Smooth muscle cell of the brain vasculature (primary cell): ENCODE measurements at places on chromosomes 6 and 20.

DNA sequence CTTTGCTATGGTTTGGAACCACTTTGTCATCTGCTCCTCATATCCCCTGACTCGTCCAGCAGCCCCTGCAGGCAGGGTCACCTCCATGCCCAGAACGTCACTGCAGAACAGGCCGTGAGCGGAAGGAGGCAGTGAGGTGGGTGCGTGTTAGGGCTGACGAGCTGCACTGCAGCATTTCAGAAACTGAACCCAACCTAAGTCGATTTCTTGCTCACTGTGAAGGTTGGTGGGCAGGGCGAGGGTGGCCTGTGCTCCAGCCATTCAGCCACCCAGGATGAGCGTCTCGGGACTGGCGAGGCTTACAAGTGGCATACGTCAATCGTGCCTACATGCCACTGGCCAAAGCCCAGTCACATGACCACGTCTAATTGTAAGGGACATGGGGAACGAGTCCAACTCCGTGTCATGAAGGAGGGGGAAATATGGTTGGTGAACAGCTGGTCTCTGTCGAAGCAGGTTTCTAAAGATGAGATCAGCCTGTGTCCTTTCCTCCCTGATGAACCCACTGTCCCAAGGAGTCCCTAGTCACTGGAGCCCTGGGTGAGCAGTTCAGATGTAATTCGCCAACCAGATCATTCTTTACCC, 289.1 kb downstream of the TAF4 start:
- DNase-seq = no peak

- DNase-seq = no peak
These were observed at the start of gene HMGCLL1 for GRCh38 chr6:55578537-55579363. Gene HMGCLL1, minus strand, starts transcription at chr6:55579192. Its CDS starts 137 bp downstream, at chr6:55579055.

GRCh38 chr20:57583289-57584257, 22.7 kb downstream of the PCK1 start:
- no peak for DNase-seq

GRCh38 chr20:47377122-47377722, 20.7 kb upstream of the ZMYND8 start:
- DNase-seq = no peak

GRCh38 chr20:54347166-54347833, 128.1 kb upstream of the DOK5 start:
- DNase-seq = no peak

- DNase-seq = no peak
These were observed 343.8 kb downstream of the SYNE1 start for GRCh38 chr6:152293404-152293803.

DNA sequence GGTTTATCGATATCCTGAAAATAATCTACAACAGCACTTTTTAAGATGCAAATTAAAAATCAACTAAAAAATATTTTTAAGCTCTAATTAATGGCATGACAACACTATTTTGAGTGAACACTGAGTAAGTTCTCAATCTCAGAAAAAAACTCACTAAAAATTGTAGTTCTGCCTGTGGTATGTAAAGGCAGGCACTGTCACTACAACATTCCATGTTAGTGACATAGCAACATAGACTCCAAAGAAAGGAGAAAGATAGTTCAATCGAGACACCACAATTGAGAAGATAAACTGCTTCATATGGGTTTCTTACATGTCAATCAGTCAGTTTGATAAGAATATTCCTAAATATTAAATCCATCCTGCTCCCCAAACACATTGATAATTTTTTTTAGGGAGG, 38.0 kb downstream of the COL12A1 start:
- DNase-seq = no peak

GRCh38 chr6:106446287-106446885, 85.9 kb downstream of the CRYBG1 start:
- DNase-seq = no peak

- no peak for DNase-seq
These were observed 78.2 kb downstream of the TOX2 start for GRCh38 chr20:43992885-43993284.

DNA sequence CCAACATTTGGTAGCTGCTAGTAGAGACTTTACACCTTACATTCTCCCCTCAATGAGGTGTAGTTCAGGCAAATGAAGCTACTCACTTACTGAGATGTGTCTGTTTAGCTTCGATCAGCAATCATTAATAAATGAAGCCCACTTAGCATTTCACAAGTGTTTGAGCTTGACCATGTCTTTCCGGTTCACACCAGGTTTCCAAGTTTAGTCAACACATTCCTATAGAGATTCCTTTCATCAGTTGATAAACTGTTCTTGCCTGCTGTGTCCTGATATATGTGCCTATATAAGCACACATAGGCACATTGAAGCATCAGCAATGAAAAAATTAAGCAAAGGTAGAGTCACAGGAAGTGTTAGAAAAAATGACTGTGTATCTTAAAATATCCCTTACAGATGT, 150.0 kb downstream of the BTBD3 start:
- DNase-seq = no peak

GRCh38 chr6:67736161-67736560, 898.9 kb upstream of the ADGRB3 start:
- DNase-seq = no peak

DNA sequence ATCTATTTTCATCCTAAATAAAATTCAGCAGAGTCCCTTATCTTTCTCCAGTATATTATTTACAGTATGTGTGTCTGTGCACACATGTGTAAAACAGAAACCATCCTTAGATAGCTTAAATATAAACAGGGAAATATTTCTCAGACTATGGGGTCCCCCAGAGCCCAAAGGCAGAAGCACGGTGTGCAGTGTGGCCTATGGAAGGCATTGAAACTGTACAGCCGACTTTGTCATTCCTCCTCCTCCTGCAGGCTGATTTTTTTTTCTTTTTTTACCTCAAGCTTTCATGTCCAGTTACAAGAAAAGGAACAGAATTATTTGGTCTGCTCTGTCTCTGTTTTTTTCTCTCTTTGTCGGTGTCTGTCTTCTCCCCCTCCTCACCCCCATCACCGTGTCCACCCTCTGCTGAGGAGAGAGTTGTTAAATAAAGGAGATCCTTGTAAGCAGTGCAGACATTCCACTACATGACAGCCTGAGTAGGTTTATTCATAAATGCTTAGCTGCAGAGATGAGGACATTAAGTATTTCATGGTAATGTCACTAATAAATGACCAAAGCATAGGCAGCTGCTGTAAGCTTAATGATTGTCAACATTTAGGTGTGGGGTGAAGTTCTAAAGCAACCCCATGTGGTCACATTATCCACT, 31.8 kb upstream of the SLC35D3 start:
- DNase-seq = no peak

GRCh38 chr20:53995949-53996348, 74.4 kb downstream of the BCAS1 start:
- no peak for DNase-seq

- no peak for DNase-seq
These were observed 337.8 kb downstream of the BTBD3 start for GRCh38 chr20:12255461-12255970.

GRCh38 chr6:116265041-116265829, 11.4 kb upstream of the TSPYL4 start:
- DNase-seq = no peak

- DNase-seq = no peak
These were observed 1.4 kb downstream of the BTN1A1 start for GRCh38 chr6:26501482-26501986.

GRCh38 chr20:17782768-17783167, 83.0 kb downstream of the BANF2 start:
- no peak for DNase-seq

- no peak for DNase-seq
These were observed 34.6 kb downstream of the CYP24A1 start for GRCh38 chr20:54139188-54139587.

DNA sequence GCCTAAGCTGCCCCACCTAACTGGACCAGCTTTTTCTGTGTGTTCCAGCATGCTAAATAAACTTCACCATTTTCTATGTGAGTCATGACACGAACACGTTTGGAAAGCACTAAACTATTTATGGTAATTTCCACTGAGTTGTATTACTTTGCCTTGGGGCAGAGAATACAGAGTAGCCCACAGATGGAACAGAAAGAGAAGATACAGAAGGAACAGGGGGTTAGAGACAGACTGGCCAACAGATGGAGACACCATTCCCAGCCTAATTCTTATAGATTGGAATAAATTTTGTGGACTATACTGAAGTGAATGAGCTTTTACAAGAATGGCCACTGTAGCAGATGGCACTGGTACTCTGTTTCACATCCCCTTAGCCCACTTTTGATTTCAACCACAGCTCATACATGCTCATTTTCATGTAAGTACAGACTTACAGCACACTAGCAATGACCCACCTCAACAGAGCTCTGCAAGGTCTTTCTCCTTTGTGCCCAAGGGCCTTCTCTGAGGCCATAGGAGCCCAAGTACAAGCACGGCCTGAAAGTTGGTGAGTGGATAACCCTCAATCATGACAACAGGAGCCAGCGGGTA, 13.1 kb upstream of the NT5DC1 start:
- no peak for DNase-seq

DNA sequence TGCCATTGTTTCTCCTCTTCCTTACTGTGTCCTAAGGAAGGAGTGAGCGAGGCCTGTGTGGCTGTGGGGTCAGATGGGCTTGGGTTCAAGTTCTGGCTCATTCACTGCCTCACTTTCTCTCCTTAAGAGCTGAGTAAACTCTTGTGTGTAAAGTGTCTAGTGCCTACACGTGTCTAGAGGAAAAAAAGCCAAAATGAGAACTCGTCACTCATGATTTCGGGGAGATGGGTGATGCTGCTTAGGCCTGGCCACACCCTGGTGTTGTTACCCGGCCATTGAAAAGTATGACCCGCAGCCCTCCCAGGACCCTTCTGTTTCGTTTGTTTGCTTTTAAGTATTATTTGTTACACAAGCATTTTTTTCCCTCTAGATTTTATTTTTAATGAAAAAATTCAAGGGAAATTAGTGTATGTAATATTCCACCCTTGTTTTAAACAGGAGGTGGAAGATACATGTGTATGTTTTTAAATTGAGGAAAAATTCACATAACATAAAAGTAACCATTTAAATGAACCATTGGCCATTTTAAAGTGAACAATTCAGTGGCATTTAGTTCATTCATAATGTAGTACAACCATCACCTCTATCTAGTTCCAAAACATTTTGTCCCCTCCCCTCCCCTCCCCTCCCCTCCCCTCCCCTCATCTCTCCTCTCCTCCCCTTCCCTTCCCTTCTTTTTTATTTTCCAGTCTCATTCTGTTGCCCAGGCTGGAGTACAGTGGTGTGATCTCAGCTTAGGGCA, 71.0 kb downstream of the CEBPB start:
- DNase-seq = no peak

GRCh38 chr6:112383191-112383590, 36.1 kb downstream of the RFPL4B start:
- DNase-seq = no peak

GRCh38 chr6:124132256-124132655, 328.6 kb downstream of the NKAIN2 start:
- peak; percentile 23 for DNase-seq

DNA sequence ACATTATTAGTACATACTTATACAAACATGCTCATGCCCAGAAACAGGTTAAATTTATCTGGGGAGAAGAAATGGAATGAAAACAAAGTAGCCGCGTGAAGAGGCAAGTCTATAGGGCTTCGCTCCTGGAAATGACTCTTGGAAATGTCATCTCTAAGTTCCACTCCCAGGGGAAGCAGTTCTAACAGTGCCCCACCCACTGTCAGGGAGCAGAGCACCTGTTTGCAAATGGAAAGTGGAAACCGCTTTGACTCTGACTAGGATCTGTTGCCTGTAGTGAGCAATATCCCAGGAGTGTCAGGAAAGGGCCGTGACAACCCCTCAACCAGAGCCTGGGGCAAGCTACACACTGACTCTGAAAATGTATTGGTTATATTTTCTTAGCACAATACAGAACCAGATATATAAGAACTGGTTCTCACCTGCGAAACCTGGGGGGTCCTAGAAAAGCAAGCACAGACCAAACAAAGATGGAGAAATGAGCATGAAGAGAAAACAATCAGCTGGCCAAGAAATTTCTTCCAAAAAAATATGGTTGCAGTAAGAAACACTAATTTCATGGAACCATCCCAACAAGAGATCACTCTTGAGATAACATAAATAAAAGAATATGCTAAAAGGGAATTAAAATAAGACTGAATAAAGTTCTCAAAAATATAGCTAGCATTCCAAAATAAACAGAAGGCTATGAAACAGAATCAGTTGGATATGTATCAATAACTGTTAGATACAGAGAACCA, 47.5 kb upstream of the CRISP1 start:
- no peak for DNase-seq

DNA sequence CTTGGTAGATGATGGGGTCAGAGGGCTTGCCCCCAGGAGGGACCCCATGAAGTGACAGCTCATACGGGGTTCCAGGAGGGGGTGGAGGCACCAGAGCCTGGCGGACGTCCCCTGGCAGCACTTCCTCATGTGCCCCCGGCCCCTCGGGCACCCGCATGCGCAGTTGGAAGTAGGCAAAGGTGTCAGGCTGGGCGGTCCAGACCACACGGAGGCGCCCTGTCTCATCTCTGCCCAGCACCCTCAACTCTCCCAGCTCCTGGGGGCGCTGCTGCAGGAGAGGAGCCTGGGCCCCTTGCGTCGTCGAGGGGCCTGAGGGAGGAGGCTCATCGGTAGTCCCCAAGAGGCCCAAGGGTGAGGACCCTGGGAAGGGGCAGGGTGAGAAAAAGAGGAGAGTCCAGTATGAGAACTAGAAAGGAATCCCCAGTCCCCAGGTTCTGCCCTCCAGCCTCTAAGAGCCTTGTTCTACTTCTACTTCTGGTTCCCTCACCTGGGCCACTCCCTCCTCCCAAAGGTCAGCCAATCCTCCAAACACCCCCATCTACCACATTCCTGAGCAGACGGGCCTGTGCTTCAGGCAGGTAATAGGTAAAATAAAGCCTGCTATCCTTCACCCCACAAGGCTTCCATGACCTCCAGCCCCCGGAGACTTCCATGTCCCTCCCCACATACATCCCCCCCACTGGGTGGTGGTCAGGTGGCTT, 23.2 kb downstream of the TNXB start:
- no peak for DNase-seq

GRCh38 chr6:159080217-159080976, 35.6 kb upstream of the TAGAP start:
- no peak for DNase-seq

DNA sequence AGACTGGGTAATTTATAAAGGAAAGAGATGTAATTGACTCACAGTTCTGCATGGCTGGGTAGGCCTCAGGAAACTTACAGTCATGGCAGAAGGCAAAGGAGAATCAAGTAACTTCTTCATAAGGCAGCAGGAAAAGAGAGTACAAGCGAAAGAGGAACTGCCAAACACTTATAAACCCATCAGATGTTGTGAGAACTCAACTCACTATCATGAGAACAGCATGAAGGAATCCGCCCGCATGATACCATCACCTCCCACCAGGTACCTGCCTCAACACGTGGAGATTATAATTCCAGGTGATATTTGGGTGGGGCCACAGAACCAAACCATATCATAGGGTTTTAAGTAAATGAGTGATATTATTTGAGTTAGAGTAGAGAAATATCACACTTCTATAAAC, 189.3 kb downstream of the TSHZ2 start:
- DNase-seq = no peak
